ENCODE measurements at places on chromosomes 6 and 20.

DNA sequence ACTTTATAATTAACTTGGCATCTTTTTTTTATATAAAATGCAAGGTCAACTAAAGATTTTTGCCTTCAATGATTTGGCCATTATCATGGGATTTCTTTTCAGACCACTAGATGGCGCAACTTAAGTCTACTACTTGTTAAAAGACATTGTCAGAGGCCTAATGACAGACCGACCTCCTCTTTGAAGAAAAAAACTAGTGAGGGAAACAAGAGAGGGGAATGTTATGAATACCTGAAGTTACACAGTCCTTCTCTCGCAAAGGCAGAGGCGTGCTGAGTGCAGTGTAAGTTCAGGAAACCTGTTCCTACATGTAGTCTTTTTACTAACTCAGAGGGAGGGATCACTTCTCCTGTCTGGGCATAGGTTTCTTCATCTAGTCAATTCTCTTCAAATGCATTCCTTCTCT is 9.3 kb downstream of the TRAPPC3L start:
- DNase-seq: no peak

- DNase-seq: no peak
Measured at GRCh38 chr6:158958504-158959386, 41.3 kb downstream of the RSPH3 start.

- no peak for DNase-seq
Measured at GRCh38 chr6:139003751-139004150, 15.7 kb upstream of the REPS1 start.

DNA sequence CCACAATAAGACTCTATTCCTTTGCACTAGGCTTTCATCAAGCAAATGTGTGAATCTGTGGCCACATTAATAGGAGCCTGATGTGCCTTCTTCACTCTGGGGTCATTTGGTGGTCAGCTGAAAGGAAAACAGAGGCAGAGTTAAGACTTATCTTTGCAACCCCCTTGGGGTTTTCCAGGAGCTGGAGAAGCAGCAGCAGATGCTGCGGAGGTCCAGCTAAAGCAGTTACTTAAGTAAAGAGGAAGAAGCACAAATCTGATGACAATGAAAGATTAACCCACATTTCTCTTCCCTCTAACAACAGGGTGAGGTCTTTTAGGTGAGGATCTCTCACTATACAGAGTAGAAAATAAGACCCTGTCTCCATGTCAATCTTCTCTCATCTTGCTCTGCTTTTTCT is 45.4 kb upstream of the QKI start:
- DNase-seq: no peak

DNA sequence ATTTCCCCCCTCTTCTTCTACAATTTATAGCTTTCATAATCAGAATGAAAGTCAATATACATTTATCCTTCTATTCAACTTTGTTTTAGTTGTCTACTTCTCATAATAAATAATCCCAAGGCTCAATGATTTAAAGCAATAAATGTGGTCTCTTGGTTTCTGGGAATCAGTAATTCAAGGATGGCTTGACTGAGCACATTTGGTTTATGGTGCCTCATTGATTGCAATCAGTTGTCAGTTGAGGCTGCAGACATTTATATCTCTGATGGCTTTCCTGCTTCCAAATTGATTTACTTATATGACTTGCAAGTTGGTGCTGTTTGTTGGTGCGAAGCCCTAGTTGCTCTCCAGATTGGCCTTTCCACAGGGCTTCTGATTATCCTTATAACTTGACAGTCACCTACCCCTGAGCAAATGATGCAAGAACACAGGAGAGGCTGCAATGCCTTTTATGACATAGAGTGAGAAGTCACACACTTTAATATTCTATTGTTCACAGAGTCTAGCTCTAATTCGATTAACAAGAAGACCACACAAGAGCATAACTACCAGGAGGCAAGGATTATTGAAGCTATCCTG is 2.7 kb upstream of the CRISP1 start:
- no peak for DNase-seq

- DNase-seq: no peak
Measured at GRCh38 chr6:165663377-165663735, 315 bp upstream of the PDE10A start.

GRCh38 chr6:95685822-95686221 is 108.5 kb downstream of the MANEA start:
- DNase-seq: no peak

DNA sequence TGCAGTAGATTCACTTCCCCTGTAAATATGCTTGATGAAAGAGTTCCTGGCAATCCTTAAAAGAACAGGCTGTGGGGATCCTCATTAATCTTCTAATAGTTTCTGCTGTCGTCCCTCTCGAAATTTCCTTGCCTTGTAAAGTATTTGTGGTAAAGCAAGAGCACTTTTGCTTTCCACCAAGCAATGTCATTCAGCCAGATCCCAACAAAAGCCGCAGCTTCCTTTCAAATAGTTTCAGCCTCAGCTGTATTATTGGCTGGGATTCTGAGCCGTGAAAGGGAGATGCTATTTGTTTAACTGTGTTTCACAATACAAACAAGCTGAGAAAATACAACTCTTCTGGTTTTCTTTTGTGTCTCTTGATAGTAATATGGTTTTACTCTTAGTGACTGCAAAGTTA is 48.9 kb upstream of the EPHA7 start:
- DNase-seq: no peak

- DNase-seq: no peak
Measured at GRCh38 chr6:169791721-169792131, 40.3 kb downstream of the ERMARD start.

DNA sequence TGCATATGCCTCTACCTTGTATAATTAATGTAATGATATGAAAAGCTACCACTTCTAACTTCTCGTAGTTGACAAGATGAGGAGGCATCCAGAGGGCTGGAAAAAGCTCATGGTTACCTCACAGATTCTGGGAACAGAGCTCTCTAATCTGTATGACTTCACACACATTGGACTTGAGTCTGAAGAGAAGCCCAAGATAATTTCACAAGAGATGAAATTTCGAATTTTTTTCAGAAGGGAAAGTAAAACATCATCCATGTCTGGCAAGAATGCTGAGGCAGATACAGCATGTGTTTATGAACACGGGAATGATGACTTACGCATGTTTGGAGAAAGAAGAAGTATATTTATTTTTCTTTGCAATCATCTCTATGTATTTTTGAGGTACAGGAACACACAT is 141.8 kb upstream of the TENT5A start:
- DNase-seq: no peak

DNA sequence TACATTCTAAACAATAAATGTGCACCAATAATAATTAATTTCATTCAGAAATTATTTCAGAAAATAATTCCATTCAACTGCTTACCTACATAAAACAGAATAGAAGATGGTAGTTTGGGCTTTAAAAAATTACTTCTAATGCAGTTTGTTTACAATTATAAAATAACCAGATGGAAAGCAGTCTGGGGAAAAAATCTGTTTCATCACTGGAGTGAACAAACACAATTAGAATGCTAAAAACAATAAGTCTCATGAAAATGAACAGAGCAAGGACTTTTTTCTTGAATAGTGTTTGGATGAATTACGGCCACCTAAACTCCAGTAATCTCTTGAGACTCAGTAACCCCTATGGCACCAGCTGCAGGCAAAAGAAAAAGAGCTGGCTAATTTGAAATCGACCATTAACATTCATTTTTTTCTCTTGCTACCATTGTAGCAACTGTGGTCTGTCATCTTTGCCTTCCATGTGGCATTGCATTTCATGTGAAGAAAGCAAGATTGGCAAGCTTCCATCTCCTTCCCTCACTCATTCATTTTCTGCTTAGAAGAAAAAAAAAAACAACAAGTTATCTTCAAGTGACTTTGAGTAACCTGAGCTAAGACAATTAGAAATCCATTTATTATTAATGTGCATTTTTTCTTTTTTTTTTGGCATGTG is 88.4 kb upstream of the CEP85L start:
- DNase-seq: no peak

- DNase-seq: no peak
Measured at GRCh38 chr6:156378853-156379252, 398.3 kb upstream of the ARID1B start.

- no peak for DNase-seq
Measured at GRCh38 chr6:36897609-36898008, 11.9 kb downstream of the C6orf89 start.

GRCh38 chr6:129992881-129993280 is 25.5 kb upstream of the L3MBTL3 start:
- DNase-seq: no peak

GRCh38 chr6:53944543-53944942 is 149.7 kb downstream of the LRRC1 start:
- DNase-seq: no peak
